ENCODE measurements at places on chromosomes 6 and 20. TPM values are rescaled to one million over a fixed set of nuclear protein-coding genes. Genes with fewer than 3 reads are reported as not detected.

DNA sequence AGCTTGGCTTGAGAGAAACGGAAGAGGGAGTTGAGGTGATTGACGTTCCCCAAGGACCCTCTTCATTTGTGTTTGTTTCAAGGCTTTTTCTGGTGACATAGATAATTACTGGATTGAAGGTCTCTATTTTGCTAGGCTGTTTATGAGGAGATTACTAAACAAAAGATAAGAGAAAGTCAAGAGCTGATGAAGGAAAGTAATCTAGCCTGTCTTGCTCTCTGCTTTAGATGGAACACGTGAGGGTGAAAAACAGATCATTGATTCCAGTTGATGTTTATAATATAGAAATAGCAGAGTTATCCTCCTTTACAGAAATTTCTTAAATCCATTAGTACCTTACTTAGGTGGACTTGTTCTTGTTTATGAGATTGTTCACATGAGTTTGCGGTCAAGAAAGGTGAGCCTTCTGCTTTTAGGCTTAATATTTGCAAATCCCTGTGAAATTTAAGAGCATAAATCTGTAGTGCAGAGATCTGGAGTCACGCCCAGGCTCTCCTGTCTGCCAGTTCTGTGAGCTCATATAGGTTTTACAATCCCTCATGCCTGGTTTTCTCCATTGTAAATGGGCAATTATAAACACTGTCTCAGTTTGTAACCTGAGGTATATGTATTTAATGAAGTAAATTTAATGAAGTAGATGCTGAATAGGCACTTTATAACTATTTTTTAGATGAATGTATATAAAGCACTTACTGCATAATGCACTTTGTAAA, 272.8 kb downstream of the NKAIN2 start:
- no peak overlapping the region for H3K4me3 ChIP-seq
- no peak for DNase-seq
- H3K27me3 ChIP-seq, result no peaks in the 10 kb centered on the region
- no peaks in the 10 kb centered on the region for H3K4me1 ChIP-seq
- no peaks in the 10 kb centered on the region for H3K36me3 ChIP-seq

- no peak overlapping the region for H3K4me3 ChIP-seq
- no peak for DNase-seq
- H3K27me3 ChIP-seq, result no peaks in the 10 kb centered on the region
- H3K27ac ChIP-seq, result no peak overlapping the region
- peaks cover 5% of the 10 kb centered on the region for H3K4me1 ChIP-seq
Measured at GRCh38 chr6:43903739-43904290, 133.8 kb downstream of the VEGFA start.

GRCh38 chr20:10022625-10023024, 12.2 kb upstream of the ANKEF1 start:
- H3K36me3 ChIP-seq, result no peaks in the 10 kb centered on the region
- H3K4me1 ChIP-seq, result no peaks in the 10 kb centered on the region
- no peak overlapping the region for H3K27ac ChIP-seq
- no peak overlapping the region for H3K4me3 ChIP-seq
- DNase-seq, result no peak

DNA sequence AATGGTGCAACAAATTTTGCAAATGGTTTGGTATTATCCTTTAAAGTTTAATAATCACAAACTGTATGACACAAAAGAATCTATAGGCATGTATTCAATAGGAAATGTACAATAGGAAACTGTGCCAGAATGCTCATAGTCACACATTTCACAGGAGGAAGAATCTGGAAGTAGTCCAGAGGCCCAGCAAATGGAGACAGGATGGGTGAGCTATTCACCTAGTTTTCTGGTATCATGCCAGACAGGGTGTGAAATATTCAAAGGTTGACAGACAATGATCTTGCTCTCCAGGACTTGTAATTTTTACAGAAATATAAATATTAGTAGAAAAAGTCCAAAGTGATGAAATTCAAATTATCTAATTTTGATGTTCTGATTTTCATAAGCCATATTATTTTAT, 520.1 kb upstream of the IMPG1 start:
- no peak for DNase-seq
- no peaks in the 10 kb centered on the region for H3K4me1 ChIP-seq
- H3K27me3 ChIP-seq, result no peaks in the 10 kb centered on the region
- no peak overlapping the region for H3K27ac ChIP-seq
- no peak overlapping the region for H3K4me3 ChIP-seq

DNA sequence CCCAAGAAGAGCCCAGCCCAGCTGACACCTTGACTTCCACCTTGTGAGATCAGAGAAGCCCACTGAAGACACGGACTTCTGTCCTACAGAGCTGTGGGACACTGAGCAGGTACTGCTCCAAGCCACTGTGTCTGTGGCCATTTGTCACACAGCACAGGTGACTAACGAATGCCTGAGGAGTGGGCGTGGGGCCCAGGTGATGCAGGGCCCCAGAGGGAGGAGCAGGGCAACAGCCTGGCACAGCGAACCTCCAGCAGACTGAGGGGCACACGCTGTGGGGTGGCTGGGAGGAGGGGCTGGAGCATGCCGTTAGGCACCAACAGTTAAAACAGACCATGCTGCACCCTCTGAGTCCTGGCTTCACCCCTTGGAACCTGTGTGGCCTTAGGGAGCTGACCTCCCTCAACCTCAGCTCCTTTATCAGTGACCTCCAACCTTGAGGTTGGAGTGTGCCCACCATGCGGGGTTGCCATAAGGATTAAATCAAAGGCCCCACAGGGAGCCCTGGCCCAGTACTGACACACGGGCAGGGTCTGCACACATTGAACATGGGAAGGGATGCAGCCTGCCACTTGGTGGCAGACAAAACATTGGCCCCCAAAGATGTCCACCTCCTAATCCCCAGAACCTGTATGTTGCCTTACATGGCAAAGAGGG, 119.9 kb upstream of the CST7 start:
- H3K4me3 ChIP-seq, result no peak overlapping the region
- H3K27ac ChIP-seq, result no peak overlapping the region
- H3K36me3 ChIP-seq, result no peaks in the 10 kb centered on the region
- no peak for DNase-seq
- H3K4me1 ChIP-seq, result no peaks in the 10 kb centered on the region

- no peaks in the 10 kb centered on the region for H3K4me1 ChIP-seq
- no peak overlapping the region for H3K4me3 ChIP-seq
- H3K36me3 ChIP-seq, result no peaks in the 10 kb centered on the region
- no peaks in the 10 kb centered on the region for H3K27me3 ChIP-seq
- no peak overlapping the region for H3K27ac ChIP-seq
Measured at GRCh38 chr20:50611128-50611810, 80.1 kb downstream of the RIPOR3 start.

GRCh38 chr20:8815208-8815607, 253.7 kb upstream of the PLCB4 start:
- H3K36me3 ChIP-seq, result no peaks in the 10 kb centered on the region
- H3K27ac ChIP-seq, result no peak overlapping the region
- H3K4me3 ChIP-seq, result no peak overlapping the region
- no peaks in the 10 kb centered on the region for H3K27me3 ChIP-seq

GRCh38 chr20:2005831-2006426, 12.1 kb upstream of the PDYN start:
- no peaks in the 10 kb centered on the region for H3K27me3 ChIP-seq
- no peak overlapping the region for H3K4me3 ChIP-seq
- no peaks in the 10 kb centered on the region for H3K4me1 ChIP-seq
- no peak overlapping the region for H3K27ac ChIP-seq

Gene DEFB132
- total RNA-seq, result not detected

Gene SFTA2
- total RNA-seq, result 30.5 TPM

Gene CCN5
- total RNA-seq, result 3.1 TPM

Gene AHCY
- 70.3 TPM for total RNA-seq

Gene PARD6B
- 72.0 TPM for total RNA-seq

All from kidney (tissue), 22 donors.